Spleen (tissue), 13 donors: ENCODE measurements at places on chromosomes 13 and 19. TPM values are rescaled to one million over a fixed set of nuclear protein-coding genes. Genes with fewer than 3 reads are reported as not detected.

- DNase-seq: no peak
- no peaks in the 10 kb centered on the region for H3K36me3 ChIP-seq
- H3K27me3 ChIP-seq: peaks cover 29% of the 10 kb centered on the region
- no peak overlapping the region for H3K4me3 ChIP-seq
- no peaks in the 10 kb centered on the region for H3K4me1 ChIP-seq
Observed at GRCh38 chr19:16764280-16764679, 44.6 kb downstream of the NWD1 start.

- H3K4me3 ChIP-seq: no peak overlapping the region
- H3K27ac ChIP-seq: no peak overlapping the region
- H3K4me1 ChIP-seq: peaks cover 37% of the 10 kb centered on the region
Observed at GRCh38 chr13:30466841-30467252, 1.1 kb upstream of the HMGB1 start.

DNA sequence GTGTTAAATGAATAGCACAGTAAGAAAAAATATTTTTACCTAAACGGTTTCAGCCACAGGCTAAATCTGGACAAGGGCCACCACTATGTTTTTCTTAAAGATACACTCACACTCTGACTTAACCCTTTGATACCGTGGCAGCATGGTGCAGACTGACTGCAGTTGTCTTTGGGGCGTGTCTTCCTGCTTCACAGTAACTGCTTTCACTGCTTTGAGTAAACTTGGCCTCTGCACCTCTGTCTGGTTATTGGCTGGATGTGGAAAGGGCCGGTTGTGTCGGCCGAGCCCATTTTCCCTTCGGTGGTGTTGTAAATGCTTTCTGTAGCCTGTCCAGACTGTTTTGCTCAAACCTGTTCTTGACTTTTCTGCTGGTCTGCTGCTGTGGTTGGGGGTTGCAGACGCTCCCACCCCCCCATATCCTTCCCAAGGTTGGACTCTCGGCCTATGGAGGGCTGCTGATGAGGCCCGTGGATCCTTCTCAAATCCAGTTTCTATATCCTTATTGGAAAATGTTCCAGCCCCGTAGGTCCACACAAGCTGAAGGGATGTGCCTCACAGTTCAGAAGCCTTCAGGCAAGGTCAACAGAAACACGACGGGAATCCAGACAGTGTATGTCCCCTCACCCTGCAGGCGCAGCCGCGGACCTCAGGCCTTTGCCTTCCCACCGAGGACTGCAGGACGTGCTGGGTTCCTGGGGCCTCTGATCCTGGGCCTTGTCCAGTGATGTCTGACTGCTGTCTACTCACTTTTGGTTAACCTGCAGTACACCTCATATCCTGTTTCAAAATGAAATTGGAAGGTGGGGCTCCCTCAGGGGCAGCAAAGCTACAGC is 90.2 kb upstream of the RNF113B start:
- H3K4me1 ChIP-seq: peaks cover 5% of the 10 kb centered on the region
- no peak for DNase-seq
- H3K36me3 ChIP-seq: no peaks in the 10 kb centered on the region
- no peak overlapping the region for H3K27ac ChIP-seq
- H3K27me3 ChIP-seq: no peaks in the 10 kb centered on the region

GRCh38 chr19:17951157-17951989 is 15.5 kb upstream of the KCNN1 start:
- DNase-seq: no peak
- H3K4me3 ChIP-seq: no peak overlapping the region
- H3K27me3 ChIP-seq: peaks cover 79% of the 10 kb centered on the region

DNA sequence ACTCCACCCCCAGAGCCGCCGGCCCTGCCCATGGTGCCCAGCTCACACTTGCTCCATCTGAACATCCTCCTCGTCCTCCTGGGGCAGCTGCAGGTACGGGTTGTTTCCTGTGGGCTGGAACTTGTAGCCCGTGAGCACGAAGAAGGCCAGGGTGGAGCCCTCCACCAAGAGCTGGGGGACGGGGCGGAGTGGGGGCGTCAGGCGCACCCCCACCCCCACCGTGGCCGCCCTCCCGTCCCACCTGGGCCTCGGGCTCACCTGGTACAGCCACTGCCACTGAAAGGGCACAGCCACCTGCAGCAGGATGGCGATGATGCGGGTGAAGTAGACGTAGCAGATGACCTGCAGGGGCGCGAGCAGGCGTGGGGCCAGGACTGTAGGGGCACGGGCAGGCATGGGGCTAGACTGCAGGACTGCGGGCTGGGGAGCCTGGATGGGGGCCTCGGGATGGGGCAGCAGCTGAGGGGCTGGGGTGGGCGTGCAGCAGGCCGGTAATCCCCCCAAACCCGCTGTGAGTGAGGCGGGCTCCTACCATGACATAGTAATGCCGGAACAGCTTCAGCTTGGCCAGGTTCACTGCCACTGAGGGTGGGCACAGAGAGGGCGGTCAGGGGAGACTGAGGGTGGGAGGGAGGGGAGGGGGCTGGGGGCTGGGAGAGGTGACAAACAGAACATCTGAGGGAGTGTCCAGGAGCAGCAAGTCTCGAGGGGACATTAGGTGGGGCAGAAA is 6.3 kb downstream of the GPR108 start:
- no peak overlapping the region for H3K4me3 ChIP-seq
- no peak for DNase-seq
- H3K36me3 ChIP-seq: peaks cover 26% of the 10 kb centered on the region

- H3K27ac ChIP-seq: peak overlapping the region; percentile 81
- peak; percentile 89 for DNase-seq
- peak overlapping the region; percentile 51 for H3K4me3 ChIP-seq
- no peaks in the 10 kb centered on the region for H3K36me3 ChIP-seq
- H3K27me3 ChIP-seq: peaks cover 95% of the 10 kb centered on the region
- peaks cover 13% of the 10 kb centered on the region for H3K4me1 ChIP-seq
Observed at GRCh38 chr19:50147462-50148423, 15.3 kb downstream of the IZUMO2 start.

GRCh38 chr13:37342205-37342604 is 236.7 kb upstream of the CSNK1A1L start:
- H3K4me3 ChIP-seq: no peak overlapping the region
- no peaks in the 10 kb centered on the region for H3K4me1 ChIP-seq
- no peak overlapping the region for H3K27ac ChIP-seq
- no peaks in the 10 kb centered on the region for H3K27me3 ChIP-seq
- no peaks in the 10 kb centered on the region for H3K36me3 ChIP-seq
- peak; percentile 59 for DNase-seq

The EPSTI1 gene
- polyA plus RNA-seq: 14.6 TPM

The OR10H2 gene
- not detected for polyA plus RNA-seq

The KLK7 gene
- 0.45 TPM for polyA plus RNA-seq

The RNF17 gene
- polyA plus RNA-seq: 0.02 TPM
